ENCODE measurements at places on chromosomes 3 and 15. TPM values are rescaled to one million over a fixed set of nuclear protein-coding genes. Genes with fewer than 3 reads are reported as not detected.

MRPS11 gene
- total RNA-seq: 29.8 TPM

PRRT3 gene
- total RNA-seq: 1.6 TPM

FES gene
- 76.7 TPM for total RNA-seq

DNA sequence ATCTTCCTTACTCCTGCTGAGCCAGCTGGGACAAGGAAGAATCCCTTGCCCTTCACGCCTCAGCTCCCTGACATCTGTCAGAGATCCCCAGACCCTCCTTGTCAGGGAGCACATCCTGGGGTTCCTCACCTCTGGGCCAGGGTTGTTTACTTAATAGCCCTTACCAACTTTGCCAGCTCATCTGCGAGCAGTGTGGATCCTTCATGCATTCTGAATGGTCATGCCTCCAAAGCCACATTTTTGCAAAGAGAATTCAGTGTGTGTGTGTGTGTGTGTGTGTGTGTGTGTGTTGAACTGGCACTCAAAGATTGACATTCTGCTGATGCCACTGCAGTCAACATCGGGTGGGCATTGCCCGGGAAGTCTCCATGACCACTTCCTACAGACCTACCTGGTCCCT is 112.6 kb downstream of the SLC49A4 start:
- DNase-seq: no peak

DNA sequence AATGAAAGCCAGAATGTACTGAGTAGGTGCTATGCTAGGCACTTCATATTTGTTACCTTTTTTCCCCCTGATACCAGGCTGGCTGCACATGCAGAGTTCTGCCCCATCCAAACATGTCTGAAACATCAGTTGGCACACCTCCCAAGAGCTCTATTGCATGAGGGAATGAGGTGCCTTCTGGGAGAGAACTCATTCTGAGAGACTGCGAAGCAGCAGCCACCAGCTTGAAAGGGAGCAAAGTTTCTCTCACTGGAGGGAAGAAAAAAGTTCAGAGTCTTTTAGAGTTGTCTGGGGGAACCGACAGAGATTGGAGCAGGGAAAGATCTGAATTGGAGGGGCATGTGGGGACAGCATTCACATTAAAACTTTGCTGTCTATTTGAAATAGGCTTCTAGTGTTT is 84.1 kb downstream of the AGBL1 start:
- DNase-seq: no peak
